SK-N-SH (cell line): ENCODE measurements at places on chromosomes 13 and 19.

DNA sequence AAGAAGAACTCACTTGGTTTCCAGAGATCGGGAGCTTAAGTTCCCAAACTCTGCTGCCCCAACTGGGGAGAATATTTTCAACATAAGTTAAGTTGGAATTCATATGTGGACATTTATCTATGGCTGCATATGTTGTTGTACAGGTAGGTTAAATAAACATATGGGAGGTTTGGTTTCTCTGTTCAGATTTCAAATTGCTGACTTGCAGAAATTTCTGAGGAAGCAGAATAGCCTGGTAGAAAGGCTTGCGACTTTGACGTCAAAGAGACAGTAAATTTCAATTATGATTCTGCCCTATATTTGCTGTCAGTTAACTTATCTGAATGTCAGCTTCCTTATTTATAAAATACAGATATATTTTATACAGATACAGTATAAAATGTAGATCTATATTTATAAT, 40.0 kb upstream of the TPP2 start:
- no peak for DNase-seq

DNA sequence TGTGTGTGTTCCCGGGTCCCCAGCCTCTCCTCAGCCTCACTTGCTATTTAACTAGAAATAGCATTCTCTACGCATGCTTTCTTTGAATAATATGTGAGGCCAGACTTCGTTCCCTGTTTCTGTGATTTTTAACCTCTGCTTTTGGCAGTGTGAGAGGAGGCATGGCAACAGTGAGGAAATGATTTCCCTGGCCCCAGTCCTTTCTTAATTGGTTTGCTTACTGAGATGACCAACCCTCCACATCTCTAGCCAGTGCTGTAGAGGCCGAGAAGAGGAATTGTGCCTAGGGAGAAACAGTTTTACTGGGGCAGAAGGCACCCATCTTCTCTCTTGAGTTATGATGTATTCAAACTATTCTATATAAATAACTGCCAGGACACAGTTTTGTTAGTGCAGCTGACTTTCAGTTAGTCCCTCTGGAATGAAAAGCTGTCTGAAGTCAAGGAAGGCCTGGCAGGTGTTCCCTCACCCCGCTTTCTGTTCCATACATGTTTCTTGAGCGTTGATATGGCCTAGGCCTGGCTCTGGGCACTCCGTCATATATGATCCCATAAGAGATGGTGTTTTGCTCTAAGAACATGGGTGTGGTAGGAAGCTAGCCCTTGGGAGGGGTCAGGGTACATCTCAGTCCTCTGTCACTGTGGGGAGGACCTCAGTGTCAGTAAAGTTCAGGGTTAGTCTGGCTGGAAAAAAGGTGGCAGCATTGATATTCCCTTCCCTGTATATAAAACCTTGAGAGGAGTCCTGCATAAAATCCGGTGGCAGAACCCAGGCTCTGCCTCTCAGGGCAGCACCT, 73.7 kb upstream of the NPAS1 start:
- no peak for DNase-seq

DNA sequence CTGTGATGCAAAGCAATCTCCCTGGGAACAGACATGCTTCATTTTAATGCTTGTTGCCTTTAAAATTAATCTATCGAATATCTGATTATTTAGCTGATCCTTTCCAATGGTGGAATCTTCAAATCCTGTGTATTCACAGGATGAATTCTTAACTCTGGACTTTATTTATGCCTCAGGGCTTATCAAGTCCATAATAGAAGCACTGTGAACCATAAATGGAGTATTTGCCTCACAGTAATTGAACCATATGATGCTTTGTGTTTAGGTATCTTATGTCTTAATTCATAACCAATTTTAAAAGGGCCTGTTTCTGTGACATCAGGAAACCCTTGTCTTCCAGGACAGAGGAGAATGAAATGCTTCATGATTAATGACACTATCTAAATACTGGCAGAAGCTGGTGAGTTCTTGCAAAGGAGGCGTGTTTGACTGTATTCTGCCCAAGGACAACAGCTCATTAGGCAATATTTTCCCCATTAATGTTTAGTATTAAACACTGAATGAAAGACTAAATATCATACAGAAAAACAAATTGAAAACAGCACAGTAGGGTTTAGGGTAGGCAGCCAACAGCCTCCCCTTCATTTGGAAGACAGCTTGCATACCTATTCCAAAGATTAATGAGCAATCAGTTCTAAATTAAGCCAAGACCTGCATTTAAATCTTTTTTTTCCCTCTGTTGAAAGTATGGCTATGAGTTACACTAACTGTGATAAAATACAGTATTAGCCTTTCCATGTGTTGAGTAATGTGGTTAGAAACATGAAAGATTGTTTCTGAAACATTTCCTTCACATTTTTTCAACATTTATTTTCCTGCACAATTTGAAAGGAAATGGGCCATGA, 709.4 kb downstream of the PCDH9 start:
- DNase-seq: peak; percentile 8

DNA sequence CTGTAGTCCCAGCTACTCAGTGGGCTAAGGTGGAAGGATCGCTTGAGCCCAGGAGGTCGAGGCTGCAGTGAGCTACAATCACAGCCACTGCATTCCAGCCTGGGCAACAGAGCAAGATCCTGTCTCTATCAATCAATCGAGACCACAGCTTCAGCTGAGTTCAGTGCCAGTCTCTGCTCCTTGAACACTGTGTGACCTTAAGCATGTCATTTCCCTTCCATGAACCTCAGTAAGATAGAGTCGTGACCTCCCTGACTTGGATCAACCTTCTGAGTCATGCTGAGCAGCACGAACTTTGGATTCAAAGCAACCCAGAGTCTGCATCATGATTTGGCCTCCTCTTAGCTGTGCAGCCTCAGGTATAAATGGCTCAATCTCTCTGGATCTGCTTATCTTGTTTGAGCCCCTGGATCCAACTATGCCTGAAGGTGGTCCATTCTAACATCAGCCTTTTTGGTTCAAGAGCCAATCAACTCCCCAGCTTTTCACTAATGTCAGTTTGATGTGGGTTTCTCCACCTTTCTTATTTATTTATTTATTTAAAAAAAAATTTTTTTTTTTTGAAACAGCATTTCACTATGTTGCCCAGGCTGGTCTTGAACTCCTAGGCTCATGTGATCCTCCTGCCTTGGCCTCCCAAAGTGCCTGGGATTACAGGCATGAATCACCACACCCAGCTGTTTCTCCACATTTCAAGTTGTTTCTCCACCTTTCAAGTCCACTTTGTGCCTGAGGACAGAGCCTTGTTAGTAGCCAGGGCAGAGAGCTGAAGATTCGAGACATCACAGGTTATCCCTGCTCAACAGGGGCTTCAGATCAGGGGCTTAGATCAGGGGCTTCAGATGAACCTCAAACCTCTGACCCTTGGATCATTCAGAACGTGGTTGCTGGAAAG, 26.4 kb downstream of the PTPRS start:
- no peak for DNase-seq

GRCh38 chr13:48731957-48732569, 78.3 kb downstream of the CYSLTR2 start:
- DNase-seq: peak; percentile 44

- DNase-seq: peak; percentile 2
These were observed 127.4 kb downstream of the SLITRK5 start for GRCh38 chr13:87798536-87798935.

- no peak for DNase-seq
These were observed 78.0 kb downstream of the ZC3H13 start for GRCh38 chr13:45974500-45974899.

GRCh38 chr19:5623397-5624017, 624 bp downstream of the SAFB start:
- DNase-seq: peak; percentile 55
